ENCODE measurements at places on chromosomes 5 and 9. TPM values are rescaled to one million over a fixed set of nuclear protein-coding genes. Genes with fewer than 3 reads are reported as not detected.
A peak's percentile ranks its signal among the peaks of the same experiment; 100 is the strongest.

The AMBP gene
- not detected for total RNA-seq

- DNase-seq: no peak
- H3K27ac ChIP-seq: no peak overlapping the region
- H3K36me3 ChIP-seq: no peaks in the 10 kb centered on the region
- no peak overlapping the region for H3K4me3 ChIP-seq
- H3K27me3 ChIP-seq: no peaks in the 10 kb centered on the region
These were observed 517.8 kb upstream of the DAB2 start for GRCh38 chr5:39942606-39943005.

The CDKN2B gene
- total RNA-seq: 10.0 TPM

The CCL27 gene
- total RNA-seq: not detected

- no peak overlapping the region for H3K4me3 ChIP-seq
- DNase-seq: no peak
- H3K36me3 ChIP-seq: no peaks in the 10 kb centered on the region
- H3K27ac ChIP-seq: no peak overlapping the region
- H3K4me1 ChIP-seq: peaks cover 3% of the 10 kb centered on the region
- H3K27me3 ChIP-seq: no peaks in the 10 kb centered on the region
These were observed 34.6 kb downstream of the ANGPTL2 start for GRCh38 chr9:127087836-127088235.

The UBE2R2 gene
- 32.5 TPM for total RNA-seq

The FCHO2 gene
- 34.4 TPM for total RNA-seq

The MARCOL gene
- not detected for total RNA-seq

DNA sequence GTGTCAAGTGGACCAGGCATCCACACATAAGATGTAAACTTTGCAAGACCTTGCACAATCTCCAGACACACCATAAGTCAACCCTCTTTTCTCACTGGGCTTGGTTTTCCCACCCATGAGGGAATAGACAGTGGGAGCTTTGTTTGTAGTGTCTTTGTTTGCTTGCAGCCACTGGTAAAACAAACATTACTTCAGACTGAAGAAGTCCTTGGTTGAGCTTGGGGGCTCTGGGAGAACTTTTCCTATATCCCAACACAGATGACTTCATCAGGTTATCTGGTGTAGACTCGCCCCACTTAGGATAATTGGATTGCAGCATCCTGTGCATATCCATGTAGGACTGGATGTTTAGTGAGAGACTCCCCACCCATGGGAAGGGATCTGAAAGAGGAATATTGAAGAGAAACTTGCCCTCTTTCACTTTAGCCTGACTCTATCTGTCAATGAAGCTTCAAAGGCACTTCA lies 11.5 kb upstream of the ADGRV1 start:
- no peaks in the 10 kb centered on the region for H3K27me3 ChIP-seq
- no peaks in the 10 kb centered on the region for H3K4me1 ChIP-seq
- no peak for DNase-seq
- no peak overlapping the region for H3K27ac ChIP-seq
- no peaks in the 10 kb centered on the region for H3K36me3 ChIP-seq

DNA sequence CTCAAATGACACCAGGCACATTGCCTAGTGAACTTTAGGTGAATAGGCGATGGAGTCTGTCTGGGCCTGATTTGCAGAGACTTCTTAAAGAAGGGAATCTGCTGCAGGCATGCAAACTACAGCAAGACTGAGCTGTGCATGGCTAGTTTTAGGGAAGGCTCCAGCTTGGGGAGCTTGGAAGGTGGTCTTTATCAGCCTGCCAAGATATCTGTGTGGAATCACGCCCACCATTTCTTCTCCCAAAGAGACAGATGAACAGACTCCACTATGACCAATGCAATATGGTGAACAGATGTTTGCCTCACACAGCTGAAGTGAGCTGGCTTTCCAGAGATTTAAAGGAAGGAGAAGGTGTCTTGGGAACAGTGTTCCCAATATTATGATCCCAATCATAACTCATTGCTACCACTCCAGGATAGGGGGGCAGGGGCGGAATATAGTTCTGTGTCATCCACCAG lies 129.0 kb upstream of the HMHB1 start:
- no peak overlapping the region for H3K27ac ChIP-seq
- no peak for DNase-seq
- H3K36me3 ChIP-seq: no peaks in the 10 kb centered on the region

DNA sequence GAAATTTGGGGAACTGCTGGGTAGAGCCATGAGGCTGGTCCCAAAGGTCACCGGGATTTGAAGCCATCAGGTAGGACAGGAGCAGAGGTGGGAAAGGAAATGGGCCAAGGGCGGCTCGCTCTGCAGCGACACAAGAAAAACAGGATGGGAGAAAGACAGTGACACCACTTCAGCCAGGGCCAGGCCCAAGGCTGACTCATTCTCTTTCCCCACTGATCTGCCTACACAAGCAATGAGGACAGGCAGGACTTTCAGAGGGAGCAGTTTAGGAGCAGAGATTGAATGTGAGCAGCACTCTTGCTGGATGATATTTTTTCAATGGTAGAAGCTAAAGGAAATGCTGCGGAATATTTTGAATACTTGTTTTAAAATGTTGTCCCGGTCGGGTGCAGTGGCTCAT lies 3.5 kb downstream of the RUFY1 start:
- H3K36me3 ChIP-seq: no peaks in the 10 kb centered on the region
- H3K4me1 ChIP-seq: peaks cover 13% of the 10 kb centered on the region
- no peak overlapping the region for H3K27ac ChIP-seq
- H3K27me3 ChIP-seq: no peaks in the 10 kb centered on the region
- DNase-seq: no peak
- H3K4me3 ChIP-seq: no peak overlapping the region

GRCh38 chr9:131943351-131943841 lies 136.3 kb downstream of the MED27 start:
- no peaks in the 10 kb centered on the region for H3K4me1 ChIP-seq
- no peak overlapping the region for H3K27ac ChIP-seq
- DNase-seq: no peak
- H3K36me3 ChIP-seq: peaks cover 3% of the 10 kb centered on the region

GRCh38 chr5:118832974-118833373 lies 155.4 kb downstream of the DTWD2 start:
- H3K36me3 ChIP-seq: no peaks in the 10 kb centered on the region
- no peaks in the 10 kb centered on the region for H3K27me3 ChIP-seq
- no peak for DNase-seq

DNA sequence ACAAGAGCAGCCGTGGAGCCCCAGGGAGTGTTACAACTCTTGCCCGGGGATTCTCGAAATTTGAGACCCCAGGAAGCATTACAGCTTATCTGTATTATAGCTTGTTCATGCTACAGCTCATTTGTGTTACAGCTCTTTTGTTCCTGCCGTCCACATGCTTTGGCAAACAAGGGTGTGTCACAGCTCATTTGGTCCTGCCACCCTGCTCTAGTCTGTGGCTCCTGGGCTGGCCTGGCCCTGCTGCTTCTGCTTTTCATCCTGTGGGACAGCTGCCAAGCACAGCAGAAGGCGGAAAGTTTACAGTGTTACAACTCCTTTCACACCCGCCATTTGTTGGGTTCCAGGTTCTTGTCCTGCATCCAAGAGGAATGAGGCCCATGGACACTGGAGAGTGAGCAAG lies 685.0 kb downstream of the SLCO4C1 start:
- DNase-seq: no peak
- H3K27ac ChIP-seq: no peak overlapping the region
- no peaks in the 10 kb centered on the region for H3K4me1 ChIP-seq
- no peaks in the 10 kb centered on the region for H3K27me3 ChIP-seq
- H3K36me3 ChIP-seq: no peaks in the 10 kb centered on the region

- H3K4me3 ChIP-seq: no peak overlapping the region
- no peaks in the 10 kb centered on the region for H3K4me1 ChIP-seq
- no peak for DNase-seq
- H3K27me3 ChIP-seq: no peaks in the 10 kb centered on the region
- H3K27ac ChIP-seq: no peak overlapping the region
These were observed 183.8 kb downstream of the PJA2 start for GRCh38 chr5:109225716-109226625.

- peak overlapping the region; percentile 90 for H3K27ac ChIP-seq
- H3K27me3 ChIP-seq: no peaks in the 10 kb centered on the region
- DNase-seq: no peak
- no peaks in the 10 kb centered on the region for H3K36me3 ChIP-seq
These were observed 184.0 kb downstream of the GNAQ start for GRCh38 chr9:77847626-77848025.

The SLC9A3 gene
- 1.6 TPM for total RNA-seq

The F12 gene
- total RNA-seq: not detected

DNA sequence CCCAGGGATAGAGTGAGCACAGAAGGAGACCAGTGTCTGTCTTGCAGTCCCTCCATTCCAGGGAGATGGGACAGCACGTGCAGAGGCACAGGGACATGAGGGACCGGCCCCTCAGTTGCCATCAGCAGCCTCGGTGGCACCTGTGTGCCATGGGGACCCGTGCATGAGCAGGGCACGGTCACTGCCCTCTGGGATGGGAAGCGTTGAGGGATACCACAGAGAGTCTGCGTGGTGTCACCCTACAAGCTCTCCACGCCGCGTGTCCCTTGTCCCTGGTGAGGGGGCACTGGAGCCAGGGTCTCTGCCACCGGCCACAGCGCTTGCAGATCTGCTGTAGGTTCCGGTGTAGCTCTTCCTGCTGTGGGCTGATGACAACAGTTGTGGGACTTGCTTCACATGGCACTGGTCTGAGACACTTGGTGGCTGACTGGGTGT lies 108.1 kb downstream of the CACNA1B start:
- no peak overlapping the region for H3K4me3 ChIP-seq
- no peak overlapping the region for H3K27ac ChIP-seq
- H3K27me3 ChIP-seq: no peaks in the 10 kb centered on the region
- H3K36me3 ChIP-seq: no peaks in the 10 kb centered on the region

- H3K27me3 ChIP-seq: no peaks in the 10 kb centered on the region
- peak; percentile 67 for DNase-seq
- peak within 1 kb of the TSS; percentile 87 for H3K4me3 ChIP-seq
- peak within 1 kb of the TSS; percentile 94 for H3K27ac ChIP-seq
- no peaks in the 10 kb centered on the region for H3K36me3 ChIP-seq
These were observed at the start of gene COL5A1 for GRCh38 chr9:134641173-134641989. Gene COL5A1 (plus strand): TSS chr9:134641803. CDS start chr9:134642188, 385 bp downstream.

- no peak overlapping the region for H3K4me3 ChIP-seq
- H3K27me3 ChIP-seq: no peaks in the 10 kb centered on the region
- H3K36me3 ChIP-seq: no peaks in the 10 kb centered on the region
- no peak for DNase-seq
- no peak overlapping the region for H3K27ac ChIP-seq
These were observed 5.2 kb upstream of the ALDOB start for GRCh38 chr9:101440714-101441230.

The FPGS gene
- total RNA-seq: 136 TPM

The DNAJB5 gene
- total RNA-seq: 51.0 TPM

- no peaks in the 10 kb centered on the region for H3K27me3 ChIP-seq
- DNase-seq: no peak
- no peaks in the 10 kb centered on the region for H3K4me1 ChIP-seq
- H3K36me3 ChIP-seq: no peaks in the 10 kb centered on the region
- no peak overlapping the region for H3K4me3 ChIP-seq
These were observed 177.6 kb downstream of the NNT start for GRCh38 chr5:43780586-43780985.

- no peaks in the 10 kb centered on the region for H3K4me1 ChIP-seq
- no peak overlapping the region for H3K27ac ChIP-seq
- H3K4me3 ChIP-seq: no peak overlapping the region
These were observed 9.1 kb downstream of the UBAC1 start for GRCh38 chr9:135951889-135952663.

DNA sequence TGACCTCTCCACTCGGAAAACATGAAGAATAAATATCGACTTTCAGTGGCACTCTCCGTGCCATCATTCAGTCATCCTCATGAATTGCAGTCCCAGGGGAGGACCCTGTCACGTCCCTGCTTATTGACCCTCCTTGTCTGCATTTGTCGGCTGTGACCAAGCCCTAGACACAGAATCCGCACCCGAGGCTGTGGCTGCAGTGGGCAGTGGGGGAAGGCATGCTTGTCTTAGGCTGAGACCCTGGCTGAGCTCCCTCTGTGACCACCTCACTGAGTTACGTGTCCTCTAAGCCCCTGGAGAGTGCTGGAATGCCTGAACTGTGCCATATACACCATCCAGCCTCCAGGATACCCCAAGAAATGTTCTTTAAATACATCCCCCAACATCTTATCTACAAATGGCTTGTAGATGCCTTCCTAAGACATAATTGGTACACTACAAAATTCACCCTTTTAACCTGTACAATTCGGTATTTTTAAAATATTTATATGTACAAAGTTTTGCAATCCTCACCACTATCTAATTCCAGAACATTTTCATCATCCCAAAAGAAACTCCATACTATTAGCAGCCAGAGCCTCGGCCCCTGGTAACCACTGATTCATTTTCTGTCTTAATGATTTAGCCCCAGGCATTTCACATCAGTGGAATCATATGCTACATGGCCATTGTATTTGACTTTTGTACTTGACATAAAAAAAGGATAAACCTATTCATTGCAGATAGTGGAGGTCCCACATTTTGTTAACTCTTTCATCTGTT lies 80.8 kb upstream of the ICE1 start:
- H3K4me1 ChIP-seq: peaks cover 6% of the 10 kb centered on the region
- no peaks in the 10 kb centered on the region for H3K27me3 ChIP-seq
- H3K4me3 ChIP-seq: no peak overlapping the region
- DNase-seq: no peak
- no peak overlapping the region for H3K27ac ChIP-seq

The RASGRF2 gene
- total RNA-seq: 6.9 TPM

DNA sequence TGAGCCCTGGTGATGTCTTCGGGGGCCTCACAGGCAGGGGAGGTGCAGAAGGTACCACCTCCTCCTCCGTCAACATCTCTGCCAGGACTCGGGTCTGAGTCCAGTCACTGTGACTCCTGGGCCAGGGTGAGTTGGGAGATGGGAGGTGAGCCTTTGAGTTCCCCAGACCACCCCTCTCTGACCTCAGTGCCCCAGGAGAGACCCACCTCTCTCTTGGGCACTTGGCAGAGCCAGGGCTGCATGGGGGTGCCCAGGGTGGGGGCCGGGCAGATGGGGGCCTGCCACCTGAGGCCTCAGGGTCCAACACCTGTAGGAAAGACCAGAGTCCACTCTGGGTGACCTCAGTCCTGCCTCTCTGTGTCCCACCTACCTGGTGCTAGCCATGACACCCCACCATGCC lies 6.8 kb downstream of the KIF12 start:
- H3K27me3 ChIP-seq: no peaks in the 10 kb centered on the region
- no peaks in the 10 kb centered on the region for H3K36me3 ChIP-seq
- no peak overlapping the region for H3K27ac ChIP-seq
- no peak for DNase-seq
- no peak overlapping the region for H3K4me3 ChIP-seq

DNA sequence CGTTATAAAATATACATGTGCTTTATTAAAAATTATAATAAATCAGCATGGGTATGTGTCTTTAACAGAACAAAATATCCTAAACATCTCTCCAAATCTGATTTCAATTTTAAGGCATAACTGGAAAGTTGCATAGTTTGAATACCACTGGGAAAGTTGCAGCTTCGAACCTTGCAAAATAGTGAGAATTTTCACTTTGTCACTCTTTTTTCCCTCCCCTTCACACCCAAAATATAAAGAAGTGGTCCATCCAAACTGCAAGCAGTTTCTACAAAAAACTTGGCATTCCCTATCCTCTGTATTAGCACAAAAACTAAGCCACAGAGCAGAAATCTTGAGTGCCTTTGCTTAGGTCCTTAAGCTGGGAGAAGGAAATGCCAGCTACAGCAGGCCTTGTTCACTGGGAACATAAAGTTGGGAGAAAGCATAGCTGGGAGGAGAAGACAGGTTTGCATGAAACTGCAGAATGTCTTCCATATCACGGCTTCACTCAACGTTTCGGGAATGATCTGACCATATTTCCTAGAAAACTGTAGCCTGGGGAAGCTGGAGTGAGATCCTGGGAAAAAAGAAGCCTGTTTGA lies 400.3 kb downstream of the EBF1 start:
- no peak overlapping the region for H3K4me3 ChIP-seq
- peaks cover 44% of the 10 kb centered on the region for H3K4me1 ChIP-seq
- H3K27me3 ChIP-seq: no peaks in the 10 kb centered on the region
- peak overlapping the region; percentile 48 for H3K27ac ChIP-seq
